Skeletal muscle cell (primary cell): ENCODE measurements at places on chromosomes 7 and 10.

GRCh38 chr10:131726967-131727366 lies 173.8 kb upstream of the PPP2R2D start:
- no peak for DNase-seq

DNA sequence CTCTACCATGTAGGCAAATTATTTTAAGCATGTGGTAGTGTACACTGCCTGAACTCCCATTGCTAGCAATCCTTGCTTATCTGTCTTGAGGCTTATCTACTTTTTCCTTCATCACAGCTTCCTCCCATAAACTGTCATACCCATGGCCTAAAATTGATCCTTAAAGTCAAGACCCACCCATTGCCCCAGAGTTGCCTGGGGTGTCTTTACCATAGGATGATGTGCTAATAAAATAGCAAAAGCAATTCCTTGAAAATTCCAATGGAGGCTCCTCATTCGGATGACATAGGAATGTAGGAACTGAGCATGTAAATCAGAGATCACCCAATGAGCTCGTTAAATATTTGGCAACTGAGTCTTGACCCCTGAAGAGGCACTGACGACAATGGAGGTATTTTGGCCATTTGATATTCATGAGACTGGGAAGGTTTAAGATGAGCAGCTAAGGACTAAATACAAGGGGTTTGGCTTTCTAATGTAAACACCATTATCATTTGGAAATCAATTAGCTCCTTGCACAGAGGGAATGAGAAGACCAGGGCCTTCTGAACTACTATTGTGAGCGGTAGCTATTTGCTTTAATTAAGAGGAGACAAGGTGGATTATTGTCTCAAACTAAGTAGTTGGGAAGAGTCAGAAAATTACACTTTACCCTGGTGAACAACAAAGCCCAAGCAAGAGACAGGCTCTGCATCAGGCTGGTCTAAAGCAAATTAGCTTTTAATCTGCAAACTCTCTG lies 234.9 kb downstream of the GATA3 start:
- no peak for DNase-seq

- no peak for DNase-seq
Measured at GRCh38 chr7:39700932-39701331, 77.6 kb downstream of the RALA start.

DNA sequence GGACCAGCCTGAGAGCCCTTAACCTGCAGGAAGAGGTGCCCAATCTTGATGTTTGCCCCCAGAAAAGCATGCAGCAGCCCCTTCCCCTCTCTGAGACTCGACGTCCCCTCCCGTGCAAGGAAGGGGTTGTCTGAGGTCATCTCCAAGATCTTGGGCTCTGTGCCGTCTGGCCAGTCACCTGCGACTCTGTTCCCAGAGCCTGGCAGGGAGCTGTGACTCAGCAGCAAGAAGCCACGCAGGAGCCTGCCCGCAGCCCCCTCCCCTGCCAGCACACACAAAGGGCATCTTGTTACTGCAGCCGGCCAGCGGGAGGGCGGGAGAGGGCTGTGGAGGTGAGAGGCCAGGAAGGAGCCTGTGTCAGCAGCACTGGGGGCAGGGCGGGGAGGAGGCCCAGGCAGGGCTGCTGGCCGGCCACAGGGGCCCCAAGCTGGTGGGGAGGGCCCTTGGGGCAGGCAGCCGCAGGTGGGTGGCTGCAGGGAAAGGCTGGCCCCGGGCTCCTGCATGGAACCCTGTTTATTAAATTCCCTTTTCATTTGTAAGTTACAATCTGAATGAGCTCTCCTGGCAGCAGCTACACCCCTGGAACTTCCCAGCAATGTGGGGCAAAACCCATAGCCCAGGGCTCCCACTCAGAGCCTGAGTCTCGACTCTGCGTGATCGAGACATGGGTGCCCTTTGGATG lies 103.7 kb upstream of the ZMIZ1 start:
- DNase-seq = no peak

- DNase-seq = no peak
Measured at GRCh38 chr10:82027711-82028110, 152.7 kb downstream of the NRG3 start.

DNA sequence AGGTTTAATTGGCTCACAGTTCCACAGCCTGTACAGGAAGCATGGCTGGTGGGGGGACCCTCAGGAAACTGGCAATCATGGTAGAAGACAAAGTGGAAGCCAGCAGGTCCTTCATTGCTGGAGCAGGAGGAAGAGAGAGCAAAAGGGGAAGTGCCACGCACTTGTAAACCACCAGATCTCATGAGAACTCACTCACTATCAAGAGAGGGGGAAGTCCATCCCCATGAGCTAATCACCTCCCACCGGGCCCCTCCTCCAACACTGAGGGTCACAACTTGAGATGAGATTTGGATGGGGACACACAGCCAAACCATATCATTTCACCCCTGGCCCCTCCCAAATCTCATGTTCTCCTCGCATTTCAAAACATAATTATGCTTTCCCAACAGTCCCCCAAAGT lies 171.9 kb upstream of the CACNA2D1 start:
- DNase-seq = no peak

GRCh38 chr7:130954918-130955564 lies 221.0 kb upstream of the KLF14 start:
- no peak for DNase-seq

- DNase-seq = no peak
Measured at GRCh38 chr10:15864419-15864818, 4.1 kb upstream of the MINDY3 start.

GRCh38 chr7:127404286-127405072 lies 12.0 kb upstream of the ZNF800 start:
- DNase-seq = no peak

- no peak for DNase-seq
Measured at GRCh38 chr7:117405519-117405918, 21.8 kb downstream of the ASZ1 start.

- DNase-seq = no peak
Measured at GRCh38 chr7:108479751-108480150, 23.5 kb upstream of the NRCAM start.

DNA sequence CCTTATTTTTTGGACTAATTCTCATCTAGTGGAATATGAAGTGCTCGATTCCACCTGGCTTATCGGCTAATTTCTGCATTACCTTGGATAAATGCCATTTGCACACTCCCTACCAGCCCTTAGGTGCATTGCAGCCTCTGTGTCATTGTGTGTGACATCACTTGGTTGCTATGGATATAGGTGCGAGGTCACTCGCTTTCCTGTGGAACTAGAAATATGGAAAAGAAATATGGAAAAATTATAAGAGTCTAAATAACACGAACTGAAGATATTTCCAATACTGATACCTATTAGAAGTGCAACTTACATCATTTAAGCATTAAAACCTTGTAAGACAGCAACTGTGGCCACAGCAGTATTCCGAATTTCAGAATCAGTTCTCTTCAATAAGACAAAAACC lies 2.0 kb downstream of the YWHAG start:
- no peak for DNase-seq

DNA sequence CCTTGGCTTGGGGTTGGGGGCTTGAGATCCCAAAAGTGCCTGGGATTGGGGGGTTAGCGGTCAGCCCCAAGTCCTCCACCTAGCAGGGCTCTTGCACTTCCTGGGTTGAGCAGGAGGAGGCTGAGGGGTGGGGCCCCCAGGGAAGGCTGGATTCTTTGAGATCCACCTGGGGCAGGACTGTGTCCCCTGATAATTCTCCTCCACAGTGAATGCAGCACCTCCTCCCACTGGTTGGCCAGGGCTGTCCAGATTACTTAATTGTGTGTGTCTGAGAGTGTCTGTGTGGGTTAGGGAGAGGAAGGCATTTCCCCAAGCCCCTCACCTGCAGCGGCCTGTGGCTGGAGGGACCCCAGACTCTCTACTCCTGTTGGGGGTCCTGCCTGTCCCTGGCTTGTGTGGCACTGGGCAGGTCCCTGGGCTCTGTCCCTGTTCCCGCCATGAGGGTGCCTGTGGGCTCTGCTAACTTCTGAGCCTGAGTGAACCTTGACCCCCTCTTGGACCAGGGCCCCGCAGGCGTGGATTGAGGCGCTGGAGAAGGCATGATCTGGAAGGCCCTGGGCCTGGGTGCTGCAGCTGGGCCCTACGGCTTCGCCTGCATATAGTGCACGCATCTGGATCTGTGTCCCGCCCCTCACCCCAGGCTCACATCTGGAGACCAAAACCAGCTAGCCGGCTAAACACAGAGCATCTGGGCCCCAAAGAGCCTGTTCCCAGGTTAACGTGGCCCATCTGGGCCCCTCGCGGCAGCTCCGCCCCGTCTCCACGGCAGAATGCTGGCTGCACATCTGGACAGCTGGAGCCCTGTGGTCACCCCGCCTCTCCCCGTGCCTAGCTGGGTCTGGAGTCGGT lies 10.4 kb downstream of the TMEM270 start:
- DNase-seq = no peak

DNA sequence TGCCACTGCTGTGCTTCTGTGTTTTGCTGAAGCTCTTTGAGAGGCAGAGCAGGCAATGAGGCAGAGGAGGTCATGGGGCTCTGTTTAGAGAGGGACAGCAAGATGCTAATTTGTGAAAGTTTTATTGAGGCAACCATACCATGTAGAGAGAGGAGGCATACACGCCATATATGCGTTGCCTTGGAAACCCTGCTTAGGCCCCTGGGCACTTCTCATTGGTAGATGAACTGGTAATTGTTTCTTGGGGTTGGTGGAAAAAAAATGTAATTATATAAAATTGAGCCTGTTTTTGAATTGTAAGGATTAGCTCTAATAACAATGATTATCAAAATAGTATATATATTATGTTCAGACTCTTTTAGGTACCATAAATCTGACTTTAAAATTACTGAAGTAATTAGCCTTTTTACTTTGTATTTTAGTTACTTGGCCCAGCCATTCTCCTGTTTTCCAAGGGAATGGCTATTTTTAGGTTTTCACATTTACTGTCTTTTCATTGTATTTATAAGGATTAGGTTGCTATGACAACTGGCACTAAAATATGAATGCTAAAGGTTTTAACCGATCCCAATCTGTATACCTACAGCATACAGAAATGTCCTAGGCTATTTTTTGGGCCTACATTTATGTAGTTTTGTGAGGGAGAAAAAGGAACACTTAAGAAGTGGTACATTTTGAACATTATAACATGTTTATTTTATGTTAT lies 52.4 kb downstream of the BZW2 start:
- DNase-seq = no peak

GRCh38 chr10:43957267-43958070 lies 308.8 kb upstream of the ZNF32 start:
- no peak for DNase-seq

DNA sequence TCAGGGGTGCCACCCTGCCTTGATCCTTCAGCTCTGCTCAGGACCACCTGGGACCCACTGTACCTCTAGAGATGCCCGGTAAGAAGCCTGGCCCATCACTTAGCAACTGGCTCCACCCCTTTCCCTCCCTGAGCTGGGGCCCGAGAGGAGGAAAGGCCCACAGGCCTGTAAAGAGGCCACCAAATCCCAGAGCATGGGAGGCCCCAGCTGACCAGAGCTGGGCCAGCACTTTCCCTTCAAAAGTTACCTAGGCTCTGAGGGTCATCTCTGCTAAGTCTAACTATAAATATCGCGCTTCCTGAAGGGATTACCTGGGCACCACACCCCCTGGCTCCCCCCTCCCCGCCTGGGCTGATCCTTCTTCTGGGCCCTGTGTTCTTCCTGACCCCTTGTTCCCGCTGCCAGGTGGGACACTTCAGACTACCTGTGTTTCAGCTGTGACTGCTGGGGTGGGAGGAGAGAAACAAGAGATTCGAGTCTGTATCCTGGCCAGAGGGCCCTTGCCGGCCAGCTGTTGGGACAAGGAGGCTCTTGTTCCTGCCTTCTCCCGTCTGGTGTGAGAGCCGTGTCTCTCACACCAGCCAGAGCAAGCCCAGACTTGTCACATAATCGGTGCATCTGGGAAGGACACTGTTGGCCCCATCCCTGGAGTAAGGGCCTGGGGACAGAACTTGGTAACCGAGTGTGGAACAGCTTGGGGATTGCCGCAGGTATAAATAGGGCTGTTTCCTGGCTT lies 22.8 kb upstream of the ANKRD2 start:
- DNase-seq = no peak

- DNase-seq = no peak
Measured at GRCh38 chr10:46285966-46286620, 704 bp upstream of the ANTXRL start.

DNA sequence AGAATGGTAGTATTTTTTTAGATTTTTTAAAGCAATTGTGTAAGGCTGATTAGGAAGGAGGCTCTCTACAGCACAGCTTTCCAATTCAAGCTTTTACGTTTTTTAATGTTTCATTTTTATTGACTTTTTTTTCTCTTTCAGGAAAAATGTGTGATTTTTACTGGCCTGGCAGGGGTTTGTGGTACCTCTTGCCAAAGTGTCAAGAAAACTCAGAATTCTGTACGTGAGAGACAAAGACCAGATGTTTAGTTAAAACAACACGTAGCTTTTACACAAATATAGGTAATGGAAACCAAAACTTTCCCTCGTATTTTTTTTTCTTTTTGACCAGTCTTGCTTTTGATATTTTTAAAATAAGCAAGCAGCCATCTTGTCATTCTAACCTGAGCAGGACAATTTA lies 6.0 kb upstream of the NPVF start:
- no peak for DNase-seq

GRCh38 chr7:98956937-98957336 lies 78.6 kb downstream of the TRRAP start:
- no peak for DNase-seq

DNA sequence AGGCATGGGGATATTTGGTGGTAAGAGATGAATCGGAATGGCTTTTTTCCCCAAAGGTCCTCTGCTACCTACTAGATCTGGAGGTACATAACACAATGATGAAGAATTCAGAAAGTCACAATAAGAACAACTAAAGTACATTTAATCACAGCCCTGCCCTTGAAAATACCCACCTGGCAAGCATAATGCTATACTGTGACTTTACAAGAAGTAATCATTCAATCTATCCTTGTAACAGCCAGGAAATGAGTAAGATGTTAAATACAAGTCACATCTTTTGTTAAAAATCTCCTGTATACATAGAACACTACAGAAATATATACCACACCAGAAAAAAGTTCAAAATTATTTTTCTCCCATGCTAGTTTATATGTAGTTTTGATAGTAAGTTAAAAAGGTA lies 108.3 kb upstream of the ABCB5 start:
- DNase-seq = no peak

DNA sequence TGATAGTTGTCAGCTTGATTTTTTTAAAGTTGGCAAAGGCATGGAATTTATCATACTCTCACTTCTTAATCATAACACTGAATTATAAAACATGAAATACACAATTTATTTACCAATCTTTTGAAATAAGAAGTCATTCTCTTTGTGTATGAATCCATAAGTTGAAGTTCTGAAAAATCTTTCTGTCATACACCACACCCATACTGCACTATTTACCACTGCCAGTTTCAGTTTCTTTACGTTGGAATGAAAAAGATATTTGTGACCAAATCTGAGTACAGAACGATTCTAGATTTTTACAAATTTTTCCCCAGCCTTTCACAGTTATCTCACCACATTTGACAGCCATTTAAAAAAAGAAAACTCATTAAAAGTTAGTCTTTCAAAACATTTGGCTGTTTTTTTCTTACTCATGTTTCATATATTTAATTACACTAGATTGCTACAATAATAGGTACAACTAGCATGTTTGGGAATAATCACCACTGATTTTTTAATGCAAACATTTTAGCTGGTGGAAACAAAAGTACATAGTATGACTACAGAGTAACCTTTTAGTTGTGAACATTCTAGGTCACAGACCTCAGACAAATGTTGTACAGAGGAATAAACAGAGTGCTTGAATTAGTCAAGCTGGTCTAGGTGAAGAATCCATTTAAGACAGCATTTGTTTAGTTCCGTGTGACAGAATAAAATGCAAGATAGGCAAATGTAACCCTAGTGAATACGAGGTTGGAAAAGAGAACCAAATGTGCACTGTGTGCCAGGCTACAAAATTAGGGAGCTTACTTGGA lies 185.0 kb upstream of the LRRN3 start:
- no peak for DNase-seq

- no peak for DNase-seq
Measured at GRCh38 chr7:157522954-157523353, 186.2 kb downstream of the DNAJB6 start.
